ENCODE measurements at places on chromosomes 4 and X.

DNA sequence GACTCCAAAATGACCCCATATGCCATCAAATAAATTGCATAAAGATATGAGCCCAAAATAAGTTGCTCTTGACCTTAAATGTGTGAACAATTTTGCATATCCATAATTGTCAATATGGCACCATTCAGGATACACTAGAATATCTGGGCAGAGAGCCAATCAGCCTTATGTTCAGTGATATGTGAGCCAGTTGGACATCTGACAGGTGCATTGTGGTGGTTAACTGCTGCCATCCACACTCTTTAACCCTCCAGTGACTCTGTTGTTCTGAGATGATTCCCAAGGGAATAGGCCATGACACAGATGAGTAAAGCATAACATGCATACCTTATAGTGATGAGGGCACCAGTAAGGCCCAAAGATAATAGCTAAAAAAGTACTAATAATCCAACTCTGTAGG is 500.1 kb downstream of the PCDH18 start:
- DNase-seq, result no peak

- DNase-seq, result no peak
Observed at GRCh38 chr4:123235431-123235830, 161.2 kb upstream of the SPRY1 start.

DNA sequence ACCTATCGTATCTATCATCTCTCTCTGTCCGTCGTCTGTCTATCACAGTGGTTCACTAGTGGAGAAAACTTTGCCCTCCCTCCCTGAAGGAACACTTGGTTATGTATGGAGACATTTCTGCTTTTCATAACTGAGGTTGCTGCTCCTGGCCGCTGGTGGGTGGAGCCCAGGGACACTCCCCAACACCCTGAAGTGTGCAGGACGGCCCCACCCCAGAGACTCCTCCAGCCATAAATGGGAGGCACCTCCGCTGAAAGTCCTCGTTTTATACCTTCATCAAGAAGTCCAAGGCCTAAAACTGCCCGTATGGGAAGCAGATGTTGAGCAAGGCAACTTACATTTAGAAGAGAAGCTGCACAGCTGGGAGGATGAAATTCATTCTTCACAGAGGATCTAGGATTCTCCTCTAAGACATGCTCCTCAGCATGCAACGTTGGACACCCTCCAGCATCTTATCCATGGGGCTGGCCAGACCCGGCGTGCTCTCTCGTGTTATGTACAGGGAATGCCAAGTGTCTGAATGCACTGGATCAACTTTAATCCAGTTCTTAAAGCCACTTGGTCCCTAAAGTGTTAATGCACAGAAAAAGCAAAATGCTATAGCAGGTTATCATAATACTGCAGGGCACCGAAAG is 43.5 kb downstream of the PRKX start:
- DNase-seq, result no peak

GRCh38 chr4:184413261-184414046 is 60.9 kb downstream of the IRF2 start:
- DNase-seq, result no peak

DNA sequence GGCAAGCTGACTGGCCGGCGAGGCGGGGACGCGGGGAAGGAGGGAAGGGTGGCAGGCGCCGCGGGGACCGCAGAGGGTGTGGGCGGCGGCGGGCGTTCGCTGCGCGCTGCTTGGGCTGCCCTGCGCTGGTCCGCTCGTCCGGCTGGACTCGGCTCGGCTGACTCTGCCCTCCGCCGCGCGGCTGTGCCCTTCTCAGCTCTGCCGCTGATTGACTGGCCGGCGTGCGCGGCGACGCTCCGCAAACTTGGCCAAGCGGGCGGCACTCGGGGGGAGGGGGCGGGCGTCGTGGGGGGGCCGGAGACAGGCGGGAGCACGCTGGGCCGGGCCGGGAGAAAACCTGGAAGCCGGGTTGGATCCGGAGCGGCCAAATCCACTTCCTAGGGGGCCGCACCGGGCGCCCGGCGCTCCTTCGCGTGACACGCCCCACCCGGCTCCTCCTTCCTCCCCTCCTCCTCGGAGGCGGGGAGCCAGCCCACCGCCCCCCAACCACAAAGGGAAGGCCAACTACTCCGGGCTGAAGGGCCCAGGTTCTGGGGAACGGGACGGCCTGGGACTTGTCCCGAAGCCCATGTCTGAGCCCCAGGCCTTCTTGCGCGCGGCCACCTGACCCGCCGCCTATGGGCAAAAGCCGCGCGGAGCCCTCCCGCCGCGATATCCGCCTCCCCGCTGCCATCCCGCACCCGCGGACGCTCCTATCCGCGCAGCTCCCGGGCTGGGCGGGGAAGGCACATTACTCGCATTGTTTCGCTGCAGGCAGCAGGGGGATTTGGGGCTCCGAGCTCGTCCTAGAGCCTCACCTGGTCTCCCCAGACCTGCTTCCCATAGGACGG is at the start of gene GPC4:
Gene GPC4, minus strand, starts transcription at position 214 of the 830 bp plus-strand sequence. CDS start 524 bp downstream, outside the sequence.
- DNase-seq, result no peak

DNA sequence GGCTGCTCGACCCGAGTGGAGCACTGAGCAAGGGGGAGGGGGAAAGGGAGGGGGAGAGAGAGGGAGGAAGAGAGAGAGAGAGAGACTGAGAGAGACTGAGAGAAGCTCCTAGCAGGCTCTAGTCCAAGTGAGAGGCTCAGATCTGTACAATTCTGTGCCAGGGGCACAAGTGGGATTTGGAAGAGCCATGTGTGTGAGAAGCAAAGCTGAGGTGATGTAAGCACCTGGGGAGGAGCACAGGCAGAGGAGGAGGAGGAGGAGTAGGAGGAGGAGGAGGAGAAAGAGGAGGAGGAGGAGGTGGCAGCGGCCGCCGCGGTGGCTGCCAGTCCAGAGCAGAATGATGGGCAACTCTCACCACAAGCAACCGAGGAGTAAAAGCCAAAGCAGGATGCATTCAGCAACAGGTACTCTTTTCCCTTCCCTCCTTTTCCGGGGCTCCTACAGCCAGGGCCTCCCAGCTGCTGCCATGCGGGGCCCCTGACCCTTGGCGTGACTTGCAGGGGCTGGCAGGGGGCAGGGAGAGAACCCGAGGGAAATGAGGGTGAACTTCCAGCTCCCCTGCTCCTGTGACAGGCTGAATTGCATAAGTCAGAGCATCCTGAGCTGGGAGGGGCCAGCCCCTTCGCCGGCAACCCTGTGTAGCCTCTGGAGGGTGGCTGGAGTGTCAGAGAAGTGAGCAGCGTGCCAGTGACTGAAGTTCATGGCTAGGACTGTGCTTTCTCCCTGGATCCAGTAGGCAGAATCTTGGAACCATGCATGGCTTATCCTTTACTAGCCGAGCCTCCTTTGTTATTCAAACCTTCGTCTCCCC is 62.2 kb downstream of the RTL5 start:
- DNase-seq, result no peak

DNA sequence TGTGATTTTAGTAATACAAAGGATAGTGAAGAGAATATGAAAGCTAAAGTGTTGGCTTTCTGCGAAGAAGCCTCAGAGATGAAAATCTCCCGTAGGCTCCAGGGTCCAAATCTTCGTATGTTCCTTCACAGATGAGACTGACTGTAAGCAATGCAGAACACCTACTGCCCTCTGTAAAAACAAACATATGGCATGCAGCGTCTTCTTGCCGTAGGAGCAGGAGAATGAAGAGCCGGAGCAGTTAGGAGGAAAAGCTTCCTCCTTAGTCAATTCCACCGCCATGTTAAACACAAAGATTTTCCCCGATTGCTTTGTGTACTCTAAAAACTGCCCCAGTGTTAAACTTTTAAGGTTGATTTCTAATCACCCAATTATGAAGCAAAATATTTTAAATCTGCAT is 22.5 kb downstream of the RWDD4 start:
- no peak for DNase-seq

- DNase-seq, result no peak
Observed at GRCh38 chr4:139014371-139015268, 961 bp upstream of the NOCT start.

DNA sequence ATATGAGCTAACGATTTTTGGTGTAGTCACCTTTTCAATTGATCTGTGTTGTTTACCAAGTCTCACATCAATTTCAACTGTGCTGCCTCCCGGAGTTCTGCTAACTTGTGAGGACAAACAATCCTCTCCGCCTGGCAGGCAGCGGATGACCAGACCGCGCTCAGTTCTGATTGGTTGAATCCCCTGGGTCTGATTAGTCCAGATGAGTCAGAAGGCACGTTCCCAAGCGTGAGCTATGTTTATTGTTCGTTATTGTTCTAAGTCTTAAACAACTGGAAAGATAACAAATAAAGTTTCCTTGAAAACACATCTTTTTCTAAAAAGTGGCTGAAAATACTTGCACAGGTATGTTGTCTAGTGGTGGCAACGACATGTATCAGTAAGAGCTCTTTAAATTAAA is 37.9 kb upstream of the TRPC3 start:
- DNase-seq, result no peak

- no peak for DNase-seq
Observed at GRCh38 chrX:113212052-113212451, 371.4 kb upstream of the AMOT start.

- DNase-seq, result no peak
Observed at GRCh38 chr4:119068529-119068962, 67.1 kb upstream of the MYOZ2 start.

GRCh38 chr4:99927566-99927965 is 18.9 kb downstream of the DNAJB14 start:
- DNase-seq, result no peak

DNA sequence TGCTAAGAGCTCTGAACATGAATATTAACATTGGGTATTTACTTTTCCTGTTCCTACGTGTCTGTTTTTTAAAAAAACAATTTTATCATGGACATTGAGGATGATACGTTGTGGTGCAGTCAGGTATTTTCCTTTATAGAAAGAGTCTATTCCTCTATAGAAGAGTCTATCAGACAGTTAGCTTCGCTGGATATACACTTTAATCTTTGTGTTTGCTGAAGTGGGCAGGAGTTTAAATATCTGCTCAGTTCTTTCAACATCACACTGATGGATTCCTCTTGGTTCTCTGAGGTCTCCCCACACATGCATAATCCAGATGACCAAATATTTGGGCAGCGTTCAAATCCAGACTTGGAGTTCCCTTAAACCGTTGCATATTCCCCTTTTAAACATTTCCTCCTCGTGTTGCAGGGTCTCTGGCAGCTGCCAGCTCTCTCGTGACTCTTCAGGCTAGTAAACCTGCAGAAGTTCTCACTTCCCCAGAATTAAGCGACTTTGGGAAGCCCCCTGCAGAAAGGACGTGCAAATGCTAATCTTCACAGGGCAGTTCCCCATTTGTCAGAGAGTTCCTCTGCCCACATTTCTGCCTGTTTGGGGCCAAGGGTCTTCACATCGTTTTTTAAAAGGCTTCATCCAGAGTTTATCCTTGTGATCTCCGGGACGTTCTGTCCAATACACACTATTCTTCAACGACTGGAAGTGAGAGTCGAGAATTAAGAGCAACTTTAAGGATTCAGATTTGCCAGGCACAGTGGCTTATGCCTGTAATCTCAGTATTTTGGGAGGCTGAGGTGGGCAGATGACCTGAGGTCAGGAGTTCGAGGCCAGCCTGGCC is 20.5 kb upstream of the DHRSX start:
- no peak for DNase-seq

DNA sequence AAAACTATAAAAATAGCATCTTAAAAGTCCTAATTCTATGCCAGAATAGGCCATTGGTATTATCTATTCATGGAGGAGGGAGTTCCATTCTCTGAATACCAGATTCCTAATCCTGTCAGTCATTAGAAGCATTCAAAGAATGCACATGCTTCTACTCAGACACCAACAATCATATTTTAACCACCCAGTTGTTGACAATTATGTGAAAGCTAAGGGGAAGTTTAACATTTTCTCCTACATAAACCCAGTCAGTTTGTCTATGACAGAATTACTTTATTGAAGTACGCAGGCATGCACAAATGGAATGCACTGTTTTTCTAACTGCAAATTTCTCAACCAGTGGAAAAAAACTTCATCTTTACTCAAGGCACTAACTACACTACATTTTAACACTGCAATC is 69.6 kb upstream of the MTNR1A start:
- no peak for DNase-seq

DNA sequence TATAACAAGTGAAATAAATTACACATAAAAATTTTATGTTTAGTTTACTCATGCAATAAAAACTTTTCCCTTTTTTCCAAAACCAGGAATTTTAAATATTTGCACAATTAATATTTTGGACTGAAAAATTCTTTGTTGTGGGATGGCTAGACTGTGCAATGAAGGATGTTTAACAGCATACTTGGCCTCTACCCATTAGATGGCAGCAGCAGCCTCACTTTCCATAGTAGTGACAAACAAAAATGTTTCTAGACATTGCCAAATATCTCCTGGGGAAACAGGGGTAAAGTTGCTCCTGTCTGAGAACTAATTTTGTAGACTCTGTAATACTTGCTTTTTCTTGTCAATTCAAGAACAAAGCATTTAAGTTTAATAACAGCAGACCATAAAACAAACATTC is 49.8 kb downstream of the SCLT1 start:
- no peak for DNase-seq

DNA sequence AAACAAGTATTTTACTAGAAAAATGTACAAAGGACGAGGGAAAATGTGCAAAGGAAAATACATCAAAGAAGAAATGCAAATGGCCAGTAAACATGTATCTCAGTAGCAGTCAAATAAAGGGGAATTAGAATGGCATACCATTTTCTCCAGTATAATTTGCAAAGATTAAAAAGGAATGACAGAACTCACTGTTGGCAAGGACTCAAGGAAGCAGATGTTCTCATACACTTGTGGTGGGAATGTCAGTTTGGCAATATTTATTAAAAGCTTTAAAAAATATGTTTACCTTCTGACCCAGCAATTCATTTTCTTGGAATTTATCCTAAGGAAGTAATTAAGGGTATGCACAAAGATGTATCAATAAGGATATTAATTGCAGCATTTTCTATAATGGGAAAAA is 7.6 kb downstream of the CLCN5 start:
- no peak for DNase-seq

GRCh38 chrX:131821945-131822622 is 201.0 kb upstream of the STK26 start:
- no peak for DNase-seq

DNA sequence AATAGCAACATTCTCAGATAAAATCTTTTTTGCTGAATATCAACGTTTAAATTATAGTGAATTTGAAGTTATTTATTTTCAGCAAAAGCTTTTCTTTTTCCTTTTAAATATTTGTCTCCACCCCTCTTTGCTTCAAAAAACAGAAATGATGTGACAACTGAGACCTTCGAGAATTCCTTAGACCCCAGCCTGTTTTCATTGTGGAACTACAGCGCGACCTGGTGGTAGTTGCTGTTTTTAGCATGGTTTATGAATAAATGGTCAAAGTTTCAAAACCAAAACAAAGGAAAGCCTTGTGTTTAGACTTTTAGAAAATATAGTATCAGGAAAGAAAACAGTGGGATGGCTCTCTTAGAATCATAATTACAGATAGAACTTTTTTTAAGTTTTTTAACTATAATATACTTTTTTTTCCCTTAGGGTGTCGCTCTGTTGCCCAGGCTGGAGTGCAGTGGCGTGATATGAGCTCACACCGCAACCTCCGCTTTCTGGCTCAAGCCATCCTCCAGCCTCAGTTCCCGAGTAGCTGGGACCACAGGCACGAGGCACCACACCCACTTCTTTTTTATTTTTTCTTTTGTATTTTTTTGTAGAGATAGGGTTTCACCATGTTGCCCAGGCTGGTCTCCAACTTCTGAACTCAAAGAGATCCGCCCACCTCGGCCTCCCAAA is 26.8 kb upstream of the TMEM184C start:
- DNase-seq, result peak; percentile 3

- DNase-seq, result no peak
Observed at GRCh38 chr4:38141808-38142500, 181.8 kb downstream of the PTTG2 start.
